ENCODE measurements at places on chromosomes 5 and 9.

GRCh38 chr9:135087899-135088347 is 455 bp downstream of the OLFM1 start:
- no peak for DNase-seq

GRCh38 chr5:142600611-142601358 is 85.1 kb downstream of the FGF1 start:
- no peak for DNase-seq

DNA sequence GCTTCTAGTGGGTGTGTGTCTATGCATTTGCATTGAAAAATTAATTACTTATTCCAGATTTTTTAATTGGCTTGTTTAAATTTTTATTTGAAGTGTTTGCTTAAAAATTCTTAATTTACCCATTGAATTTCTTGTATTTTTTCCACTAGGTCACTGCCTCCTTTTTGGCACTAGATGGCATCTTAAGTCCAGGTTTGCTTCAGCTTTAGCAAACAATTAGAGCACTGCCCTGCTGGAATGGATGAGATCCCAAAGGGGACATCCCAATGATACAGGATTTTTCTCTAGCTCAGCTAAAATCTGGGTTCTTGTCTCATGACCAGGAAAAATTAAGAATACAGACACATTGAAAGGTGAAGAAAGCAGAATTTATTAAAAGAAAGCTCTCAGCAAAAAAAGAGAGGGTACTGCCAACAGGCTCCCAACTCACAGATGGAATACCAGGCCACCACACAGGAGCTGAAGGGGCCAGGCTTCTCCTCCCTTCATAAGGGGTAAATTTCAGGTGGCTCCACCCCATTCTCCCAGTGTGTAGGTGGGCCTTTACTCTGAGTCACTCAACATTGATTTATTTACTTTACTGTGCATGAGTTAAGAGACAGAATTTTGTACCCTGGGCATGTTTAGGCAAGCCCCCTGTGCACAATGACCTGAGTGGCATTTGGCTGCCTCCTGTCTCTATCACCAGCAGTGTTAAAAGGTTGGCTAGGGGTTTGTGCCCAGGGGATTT is 532.4 kb downstream of the ANXA1 start:
- DNase-seq = peak; percentile 4

DNA sequence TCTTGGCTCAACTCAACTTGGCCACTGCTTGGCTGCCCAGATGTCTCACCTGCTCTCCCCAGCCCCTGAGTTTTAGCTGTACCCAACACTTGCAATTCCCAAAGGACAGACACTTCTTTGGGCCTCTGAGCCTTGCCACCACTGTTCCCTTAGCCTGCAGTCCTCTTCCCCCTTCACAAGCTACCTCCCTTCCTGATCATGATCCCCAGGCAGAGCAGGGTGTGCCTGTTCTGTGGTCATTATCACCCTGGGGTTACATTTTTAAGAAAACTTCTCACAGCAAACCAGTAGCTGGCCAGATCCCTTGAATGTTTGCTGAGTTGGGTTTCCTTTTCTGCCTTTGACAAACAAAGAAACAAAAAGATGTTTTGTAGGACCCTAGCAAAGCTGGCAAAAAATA is 87.5 kb upstream of the PRRC1 start:
- no peak for DNase-seq

DNA sequence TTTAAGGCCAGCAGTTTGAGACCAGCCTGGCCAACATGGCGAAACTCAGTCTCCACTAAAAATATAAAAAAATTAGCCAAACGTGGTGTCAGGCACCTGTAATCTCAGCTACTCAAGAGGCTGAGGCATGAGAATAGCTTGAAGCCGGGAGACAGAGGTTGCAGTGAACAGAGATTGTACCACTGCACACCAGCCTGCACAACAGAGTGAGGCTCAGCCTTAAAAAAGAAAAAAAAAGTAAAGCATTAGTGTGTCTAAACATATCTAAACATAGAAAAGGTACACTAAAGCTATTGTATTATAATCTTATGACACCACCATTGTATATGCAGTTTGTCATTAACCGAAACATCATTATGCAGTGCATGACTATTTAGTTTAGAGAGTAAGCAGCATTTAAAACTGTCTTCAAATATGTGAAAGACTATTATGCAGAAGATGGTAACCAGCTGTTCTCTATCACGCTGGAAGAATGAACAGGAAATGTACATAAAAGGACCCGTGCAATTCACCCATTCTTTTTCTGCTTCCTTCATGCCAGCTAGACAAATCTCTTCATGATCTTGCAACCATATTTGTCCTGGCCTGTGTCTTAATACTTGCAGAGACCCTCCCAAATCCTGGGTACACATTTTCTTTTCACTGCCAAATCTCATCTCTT is 58.6 kb downstream of the ITGA1 start:
- DNase-seq = no peak

DNA sequence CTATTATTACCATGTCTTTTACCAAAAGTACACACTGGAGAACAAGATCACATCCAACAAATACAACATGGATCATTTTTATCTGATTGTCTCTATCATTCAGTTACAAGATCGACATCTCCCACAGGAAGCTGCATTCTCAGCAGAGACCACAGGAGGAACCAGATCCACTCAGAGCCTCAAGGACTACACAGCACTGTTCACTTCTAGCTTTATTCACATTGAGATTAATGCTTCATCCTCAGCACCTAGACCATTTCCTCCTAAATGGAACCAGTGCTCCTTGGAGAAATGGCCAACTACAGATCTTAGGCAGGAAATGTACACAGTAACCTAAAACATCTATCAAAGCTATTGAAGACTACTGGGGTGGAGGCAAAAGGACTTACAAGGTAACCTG is 13.3 kb upstream of the C5orf15 start:
- no peak for DNase-seq

GRCh38 chr5:3518576-3518975 is 77.1 kb upstream of the IRX1 start:
- DNase-seq = no peak

DNA sequence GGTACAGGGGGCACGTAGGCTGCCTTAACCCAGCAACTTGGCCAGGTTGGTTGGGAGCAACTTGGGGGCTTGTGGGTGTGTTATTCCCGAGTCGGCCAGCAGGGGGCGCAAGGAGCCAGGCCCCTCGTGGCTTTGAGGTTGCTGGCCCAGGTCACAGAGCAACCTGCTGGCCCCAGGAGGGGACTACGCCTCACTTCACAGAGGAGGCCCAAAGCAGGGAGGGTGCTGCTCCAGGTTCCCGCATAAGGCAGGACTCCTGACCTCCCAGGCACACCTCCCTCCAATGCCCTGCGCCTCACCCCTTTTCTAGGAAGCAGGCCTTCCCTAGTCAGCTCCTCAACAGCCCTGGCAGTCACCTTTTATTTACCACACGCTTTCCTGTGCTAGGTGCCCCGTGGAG is 18.1 kb downstream of the KYAT1 start:
- peak; percentile 40 for DNase-seq

DNA sequence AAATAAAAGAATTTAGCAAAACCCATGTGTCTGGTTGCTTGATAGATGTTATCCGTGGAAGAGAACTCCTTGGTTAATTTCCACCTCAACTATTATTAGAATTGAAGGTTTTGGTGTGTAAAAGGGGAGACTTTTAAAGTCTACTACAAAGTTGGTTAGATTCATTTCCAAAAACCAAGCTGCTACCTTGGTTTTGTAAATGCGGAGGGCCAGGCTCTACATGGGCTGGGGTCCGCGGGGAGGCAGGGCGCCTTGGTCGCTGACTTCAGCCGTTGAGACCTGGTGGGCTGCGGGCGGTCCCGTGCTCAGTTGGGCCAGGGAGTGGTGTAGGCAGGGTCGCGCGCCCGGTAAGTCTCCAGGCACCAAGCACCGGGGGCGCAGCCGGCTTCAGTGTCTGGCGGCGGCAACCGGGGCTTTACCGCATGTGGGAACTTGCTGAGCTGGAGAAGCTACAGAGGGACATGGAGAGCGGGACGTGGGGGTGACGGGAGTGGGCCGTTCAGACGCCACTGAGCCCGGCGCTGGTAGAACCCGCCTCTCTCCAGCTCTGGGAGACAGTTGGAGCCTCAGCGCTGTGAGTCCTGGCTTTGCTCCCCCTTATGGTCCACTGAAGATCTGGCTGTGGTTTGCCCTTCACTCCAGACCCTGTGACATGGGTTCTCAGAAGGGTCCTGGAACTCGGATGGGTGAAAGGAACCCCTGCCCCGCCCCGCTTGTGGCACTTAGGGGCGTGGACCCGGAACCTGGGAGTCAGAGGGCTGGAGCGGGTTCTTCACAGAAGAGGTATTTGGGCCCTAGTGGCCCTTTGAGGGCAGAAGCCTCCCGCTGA is 11.8 kb downstream of the NR2F1 start:
- DNase-seq = no peak

DNA sequence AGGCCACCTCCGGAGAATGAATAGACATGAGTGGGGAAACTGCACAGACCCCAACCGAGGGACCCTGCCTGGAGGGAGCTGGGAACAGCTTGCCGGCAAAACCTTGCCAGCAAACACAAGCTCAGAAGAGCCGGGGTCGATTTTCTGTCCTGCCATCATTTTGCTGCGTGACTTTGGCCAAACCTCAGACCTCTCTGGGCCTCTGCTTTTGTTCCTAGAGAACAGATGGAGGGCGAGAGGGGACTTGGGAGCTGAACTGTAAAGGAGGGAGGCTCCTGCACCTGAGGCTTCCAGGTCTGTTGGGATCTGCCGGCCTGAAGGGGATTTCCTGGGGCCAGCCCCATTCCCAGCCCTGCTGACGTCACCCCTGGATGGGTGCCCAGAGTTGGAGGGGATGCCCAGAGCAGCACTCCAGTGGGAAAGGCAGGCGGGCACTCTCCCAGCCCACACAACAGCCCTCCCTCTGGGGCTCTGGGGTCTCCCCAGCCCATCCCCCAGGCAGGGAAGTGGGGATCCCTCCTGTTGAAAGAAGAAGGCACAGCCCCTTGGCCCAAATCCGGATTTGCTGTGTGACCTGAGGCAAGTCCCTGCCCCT is 40.4 kb upstream of the SYNPO start:
- peak; percentile 33 for DNase-seq

DNA sequence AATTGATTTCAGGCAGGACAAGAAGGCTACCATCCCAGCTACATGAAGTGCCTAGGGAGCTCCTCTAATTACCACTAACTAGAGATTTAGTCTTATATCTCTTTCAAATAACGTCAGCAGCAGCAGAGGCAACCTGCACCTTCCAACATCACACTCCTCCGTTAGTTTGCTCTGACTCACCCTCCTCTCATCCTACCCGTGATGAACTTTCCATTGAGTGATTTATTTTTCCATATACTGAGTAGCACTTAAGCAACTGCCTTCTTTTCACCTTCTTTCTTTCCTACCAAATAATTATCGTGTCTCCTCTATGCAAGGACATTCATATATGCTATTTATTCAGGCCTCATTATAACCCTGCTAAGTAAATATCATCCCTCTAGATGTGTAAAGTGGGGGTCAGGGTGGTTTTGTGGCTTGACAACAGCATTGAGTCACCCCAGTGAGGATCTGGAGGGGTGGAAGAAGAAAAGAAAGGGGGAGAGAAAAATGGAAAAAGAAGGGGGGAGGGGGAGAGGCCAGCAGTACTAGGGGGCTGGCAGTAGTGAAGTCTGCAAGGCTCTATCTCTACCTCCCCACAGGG is 64.6 kb upstream of the CAST start:
- no peak for DNase-seq

- no peak for DNase-seq
These were observed 62.7 kb upstream of the PDE4D start for GRCh38 chr5:59956130-59956783.

GRCh38 chr5:147520450-147520849 is 10.6 kb upstream of the DPYSL3 start:
- DNase-seq = no peak

DNA sequence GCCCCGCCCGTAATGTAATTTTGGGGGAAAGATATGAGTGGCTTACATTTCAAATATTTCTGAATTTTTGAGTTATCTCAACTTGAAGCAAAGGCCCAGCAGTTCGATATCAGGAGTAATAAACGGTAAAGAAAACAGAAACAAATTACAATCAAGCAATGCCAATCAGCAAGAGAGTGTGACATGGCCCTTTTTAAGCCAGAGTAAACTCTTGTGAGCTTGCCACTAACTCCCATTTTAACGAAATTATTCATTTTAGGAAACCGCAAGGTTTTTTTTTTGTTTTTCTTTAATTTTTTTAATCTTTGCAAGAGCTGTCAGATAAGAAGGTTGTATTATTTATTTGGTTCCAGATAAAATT is 17.6 kb upstream of the CDK7 start:
- no peak for DNase-seq

- DNase-seq = no peak
These were observed 17.6 kb downstream of the TENT4A start for GRCh38 chr5:6730807-6731206.

DNA sequence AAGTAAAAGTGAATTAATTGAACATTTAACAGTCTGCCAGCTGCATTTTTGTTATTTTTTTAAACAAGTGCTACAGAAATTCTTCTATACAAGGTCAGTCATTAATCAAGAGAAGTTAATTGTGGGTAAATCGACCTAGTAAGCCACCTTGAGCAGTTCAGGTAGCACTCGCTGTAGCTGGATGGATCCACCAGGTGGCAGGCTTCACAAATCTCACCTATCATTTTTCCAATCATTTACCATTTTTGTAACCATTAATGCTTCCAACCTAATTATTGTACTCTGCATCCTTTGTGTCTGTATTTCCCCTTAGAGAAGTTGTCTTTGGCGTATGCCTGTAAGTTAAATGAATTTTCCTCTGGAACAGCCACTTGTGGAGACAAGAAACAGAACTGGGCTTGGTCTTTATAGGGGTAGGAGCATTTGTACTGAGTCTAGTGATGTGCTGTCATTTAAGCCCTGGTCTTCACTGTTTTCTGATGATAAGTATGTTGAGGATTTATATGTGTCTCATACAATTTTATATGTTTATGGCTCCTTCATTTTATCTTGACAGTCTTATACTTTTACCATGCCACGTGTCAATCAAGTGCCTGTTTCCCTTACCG is 39.5 kb downstream of the CD180 start:
- DNase-seq = peak; percentile 19

DNA sequence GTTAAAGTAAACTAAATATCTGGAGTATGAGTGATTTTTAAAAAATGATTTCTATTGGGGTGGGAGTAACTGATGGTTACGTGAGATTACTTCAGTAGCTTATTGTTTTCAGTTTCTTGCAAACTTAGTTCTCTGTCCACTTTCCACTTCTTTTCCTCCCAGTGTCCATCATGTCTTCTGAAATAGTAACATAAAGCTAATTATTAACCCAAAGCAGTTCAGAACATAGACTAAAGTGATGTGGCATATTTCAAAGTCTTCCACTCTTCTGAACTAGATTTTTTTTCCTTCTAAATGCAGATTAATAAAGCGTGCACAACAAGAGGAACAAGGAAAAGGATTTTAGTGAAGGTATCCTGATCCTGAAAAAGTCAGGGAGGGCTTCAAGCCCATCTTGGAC is 114.1 kb downstream of the MAN2A1 start:
- no peak for DNase-seq

DNA sequence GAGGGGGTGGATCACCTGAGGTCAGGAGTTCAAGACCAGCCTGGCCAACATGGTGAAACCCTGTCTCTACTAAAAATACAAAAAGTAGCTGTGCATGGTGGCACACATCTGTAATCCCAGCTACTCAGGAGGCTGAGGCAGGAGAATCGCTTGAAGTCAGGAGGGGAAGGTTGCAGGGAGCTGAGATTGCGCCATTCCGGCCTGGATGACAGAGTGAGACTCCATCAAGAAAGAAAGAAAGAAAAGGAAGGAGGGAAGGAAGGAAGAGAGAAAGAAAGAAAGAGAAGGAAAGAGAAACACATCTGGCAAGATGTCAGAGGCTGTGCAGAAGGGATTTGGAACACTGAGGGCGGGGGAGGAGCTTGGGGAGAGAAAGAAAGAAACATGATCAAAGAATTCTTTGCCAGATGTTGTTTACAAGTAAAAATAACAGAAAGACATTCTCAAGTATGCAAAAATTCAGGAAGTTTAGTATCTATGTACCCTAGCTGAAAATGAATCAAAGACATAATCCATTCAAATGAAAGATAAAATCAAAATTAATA is 93.7 kb downstream of the AK8 start:
- DNase-seq = no peak
